AG10803 (cell line): ENCODE measurements at places on chromosomes 7 and 10.

GRCh38 chr10:67772894-67773511, 65.0 kb downstream of the DNAJC12 start:
- DNase-seq = no peak

GRCh38 chr7:134022286-134022911, 104.7 kb upstream of the LRGUK start:
- DNase-seq = no peak

DNA sequence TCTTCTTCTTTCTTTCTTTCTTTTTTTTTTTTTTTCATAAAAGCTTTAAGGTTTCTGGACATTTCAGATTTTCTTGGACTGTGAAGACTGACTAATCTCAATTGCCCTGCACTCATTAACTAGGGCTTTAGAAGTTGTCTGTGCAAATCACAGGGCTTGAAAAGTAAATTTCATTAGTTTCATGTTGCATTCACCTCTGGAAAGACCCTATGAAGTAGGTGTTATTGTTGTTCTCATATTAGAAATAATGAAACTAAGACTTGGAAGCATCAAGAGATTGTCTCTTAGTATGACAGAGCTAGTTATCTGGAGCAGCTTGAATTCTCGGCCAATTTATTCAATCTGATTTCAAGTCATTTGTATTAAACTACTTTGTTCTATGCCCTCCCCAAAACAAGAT, 28.2 kb upstream of the SEMA3D start:
- no peak for DNase-seq

GRCh38 chr7:128701062-128701785, 29.1 kb downstream of the GARIN1A start:
- no peak for DNase-seq

GRCh38 chr10:10364902-10365301, 652.8 kb upstream of the CELF2 start:
- DNase-seq = no peak

DNA sequence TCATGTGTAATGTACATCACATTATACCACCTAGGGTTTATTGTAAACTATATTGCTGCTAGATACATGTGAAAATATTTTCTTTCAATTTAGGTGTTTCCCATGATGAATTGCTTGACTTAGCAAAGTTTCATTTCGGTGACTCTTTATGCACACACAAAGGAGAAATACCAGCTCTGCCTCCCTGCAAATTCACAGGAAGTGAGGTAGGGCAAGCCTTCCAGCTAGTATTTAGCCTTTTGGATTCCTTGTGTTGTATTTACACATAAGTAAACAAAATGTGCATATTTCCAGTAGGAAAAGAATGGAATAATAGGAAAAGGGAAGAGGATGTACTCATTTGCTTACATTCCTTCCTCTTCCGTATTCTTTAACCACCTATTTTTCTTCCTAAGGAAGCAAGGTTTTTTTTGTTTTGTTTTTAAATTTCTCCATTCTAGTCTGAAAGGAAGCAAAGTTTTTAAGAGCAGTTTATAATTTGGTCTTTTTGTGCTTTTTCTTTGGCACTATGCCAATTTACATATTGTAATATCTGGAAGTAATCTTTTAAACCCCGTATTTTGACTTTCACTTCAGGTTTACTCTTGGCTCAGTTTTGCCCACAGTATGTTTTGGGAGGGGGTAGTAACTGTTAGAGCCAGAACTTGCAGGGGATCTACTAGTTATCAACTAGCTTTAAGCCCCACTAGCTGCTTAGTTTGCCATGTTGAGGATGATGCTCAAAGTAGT, 10.4 kb downstream of the PMPCB start:
- no peak for DNase-seq

DNA sequence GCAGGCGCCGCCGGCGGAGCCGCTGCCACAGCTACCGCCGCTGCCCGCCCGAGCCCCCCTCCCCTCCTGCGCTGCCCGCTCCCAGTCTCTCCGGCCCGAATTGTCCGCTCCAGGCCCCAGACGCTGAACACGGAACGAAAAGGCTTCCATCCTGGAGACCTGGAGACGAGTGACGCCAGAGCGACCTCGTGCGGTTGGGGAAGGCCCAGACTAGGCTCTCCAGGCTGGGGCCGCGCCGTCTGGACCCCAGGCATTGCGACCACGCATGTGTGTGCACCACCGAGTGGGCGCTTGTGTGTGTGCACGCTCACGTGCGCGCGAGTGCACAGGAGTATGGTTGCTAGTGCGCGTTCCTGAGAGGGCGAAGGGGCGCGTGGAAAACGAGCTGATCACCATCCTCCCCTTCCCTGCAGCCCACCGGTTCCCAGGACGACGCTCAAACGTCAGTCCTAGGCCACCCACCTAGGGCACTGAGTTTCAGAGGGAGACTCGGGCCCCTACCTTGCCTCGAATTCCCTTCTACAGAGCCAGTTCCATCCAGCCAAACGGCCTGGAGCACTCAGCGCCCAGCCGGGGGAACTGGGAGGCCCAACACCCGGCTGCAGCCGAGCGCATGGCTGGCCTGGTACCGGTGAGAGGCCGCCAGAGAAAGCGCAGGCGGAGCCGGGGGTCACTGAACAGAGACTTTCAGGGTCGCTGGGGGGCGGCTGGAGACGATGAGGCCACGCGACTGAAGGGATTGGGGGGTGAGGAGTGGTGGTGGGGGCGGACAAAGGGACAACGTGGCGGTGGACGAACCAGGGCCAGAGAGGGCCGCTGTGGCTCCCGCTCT, 11.6 kb downstream of the LBX1 start:
- DNase-seq = peak; percentile 22

GRCh38 chr7:142811154-142811737, 40.5 kb downstream of the PRSS2 start:
- DNase-seq = peak; percentile 48

DNA sequence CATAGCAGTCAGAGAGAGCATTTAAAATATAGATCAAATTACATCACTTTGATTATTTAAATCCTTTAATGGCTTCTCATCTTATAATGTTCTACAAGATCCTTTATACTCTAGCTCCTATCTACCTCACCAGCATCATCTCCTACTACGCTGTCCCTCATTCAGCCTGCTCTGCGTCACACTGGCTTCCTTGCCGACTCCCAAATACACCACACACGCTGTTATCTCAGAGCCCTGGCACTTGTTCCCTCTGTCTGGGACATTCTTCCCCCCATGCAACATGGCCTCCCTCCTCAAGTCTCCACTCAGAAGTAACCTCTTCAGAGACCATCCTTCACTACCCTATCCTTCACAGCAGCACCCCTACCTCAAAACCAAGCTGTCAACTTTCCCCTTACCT, 46.7 kb downstream of the RNLS start:
- DNase-seq = no peak

DNA sequence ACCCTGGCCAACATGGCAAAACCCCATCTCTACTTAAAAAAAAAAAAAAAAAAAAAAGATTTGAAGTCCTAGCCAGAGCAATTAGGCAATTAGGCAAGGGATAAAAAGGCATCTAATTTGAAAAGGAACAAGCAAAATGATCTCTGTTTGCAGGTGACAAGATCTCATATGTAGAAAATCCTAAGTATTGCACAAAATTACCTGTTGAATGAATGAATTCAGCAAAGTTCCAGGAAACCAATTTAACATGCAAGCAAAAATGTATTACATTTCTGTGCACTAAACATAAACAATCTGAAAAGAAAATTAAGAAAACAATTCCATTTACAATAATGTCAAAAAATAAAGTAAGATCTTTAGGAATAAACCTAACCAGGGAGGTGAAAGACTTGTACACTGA, 5.2 kb downstream of the PILRB start:
- DNase-seq = no peak

DNA sequence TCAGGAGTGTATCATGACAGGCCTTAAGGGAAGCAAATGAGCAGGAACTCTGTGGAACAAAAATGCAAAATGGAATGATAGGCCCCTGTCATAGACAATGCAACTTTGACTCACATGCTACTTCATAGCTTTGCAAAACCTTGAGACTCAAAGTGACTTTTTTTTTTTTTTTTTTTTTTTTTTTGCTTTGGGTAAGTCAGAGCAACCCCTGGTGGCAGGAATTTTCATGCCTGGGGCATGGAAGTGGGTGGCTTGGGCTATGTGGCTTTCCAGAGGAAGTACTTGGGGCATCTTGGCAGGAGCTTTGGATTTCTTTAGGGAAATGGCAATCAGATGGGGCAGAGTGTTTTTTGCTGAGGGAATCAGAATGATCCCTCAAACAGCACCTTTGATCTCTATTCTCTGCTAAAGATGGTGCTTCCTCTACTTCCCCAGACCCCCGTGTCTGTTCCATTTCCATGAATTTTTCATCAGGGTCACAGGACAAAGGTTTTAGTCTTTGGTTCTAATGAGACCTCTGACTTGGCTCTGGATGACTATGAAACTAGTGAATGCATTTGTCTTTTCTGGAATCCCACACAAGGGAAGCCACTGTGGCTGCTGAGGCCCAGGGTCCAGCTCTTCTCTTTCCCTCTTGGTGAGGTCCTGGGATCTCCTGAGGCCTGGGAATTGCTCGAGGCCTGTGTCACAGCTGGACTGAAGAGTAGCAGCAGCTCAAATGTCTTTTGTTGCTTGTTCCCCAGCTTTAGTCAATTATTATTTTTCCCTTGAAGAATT, 62.8 kb downstream of the TACC2 start:
- DNase-seq = peak; percentile 83

DNA sequence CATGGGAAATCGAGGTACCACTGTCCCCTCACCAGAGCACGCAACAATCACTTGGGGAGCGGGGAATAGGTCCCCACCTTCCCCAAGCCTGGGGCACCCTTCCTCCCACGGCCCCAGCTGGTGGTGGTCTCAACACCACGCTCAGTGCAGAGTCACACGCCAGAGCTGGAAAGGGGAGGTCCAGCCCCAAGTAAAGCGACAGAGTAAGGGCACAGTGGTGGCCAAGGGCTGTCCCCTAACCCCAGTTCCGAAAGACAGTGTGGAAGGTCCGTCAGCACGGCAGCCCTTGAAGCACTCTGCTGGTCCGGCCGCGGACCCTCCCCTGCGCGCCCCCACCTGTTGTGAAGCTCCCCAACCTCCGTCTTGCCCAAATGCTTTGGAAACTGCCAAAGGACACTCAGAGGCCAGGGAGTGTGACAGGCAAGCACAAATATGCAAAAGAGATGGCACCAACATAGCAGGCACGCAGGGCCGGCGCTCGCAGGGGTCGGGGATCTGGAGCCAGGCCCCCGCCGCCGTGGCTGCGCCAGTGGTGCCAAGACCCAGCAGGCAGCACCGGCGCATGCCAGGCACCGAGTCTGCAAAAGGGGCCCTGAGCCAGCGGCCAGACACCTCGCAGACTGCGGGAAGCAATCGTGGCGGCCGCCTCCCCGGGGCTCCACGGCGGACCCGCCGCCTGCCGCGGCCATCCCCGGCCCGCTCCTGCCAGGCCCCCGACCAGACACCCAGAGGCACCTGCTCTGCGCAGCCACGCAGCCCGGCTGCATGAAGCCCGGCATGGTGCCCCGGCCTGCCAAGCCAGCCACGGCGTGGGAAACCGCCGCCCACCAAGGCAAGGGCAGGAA, 51.6 kb upstream of the SRRM3 start:
- no peak for DNase-seq

DNA sequence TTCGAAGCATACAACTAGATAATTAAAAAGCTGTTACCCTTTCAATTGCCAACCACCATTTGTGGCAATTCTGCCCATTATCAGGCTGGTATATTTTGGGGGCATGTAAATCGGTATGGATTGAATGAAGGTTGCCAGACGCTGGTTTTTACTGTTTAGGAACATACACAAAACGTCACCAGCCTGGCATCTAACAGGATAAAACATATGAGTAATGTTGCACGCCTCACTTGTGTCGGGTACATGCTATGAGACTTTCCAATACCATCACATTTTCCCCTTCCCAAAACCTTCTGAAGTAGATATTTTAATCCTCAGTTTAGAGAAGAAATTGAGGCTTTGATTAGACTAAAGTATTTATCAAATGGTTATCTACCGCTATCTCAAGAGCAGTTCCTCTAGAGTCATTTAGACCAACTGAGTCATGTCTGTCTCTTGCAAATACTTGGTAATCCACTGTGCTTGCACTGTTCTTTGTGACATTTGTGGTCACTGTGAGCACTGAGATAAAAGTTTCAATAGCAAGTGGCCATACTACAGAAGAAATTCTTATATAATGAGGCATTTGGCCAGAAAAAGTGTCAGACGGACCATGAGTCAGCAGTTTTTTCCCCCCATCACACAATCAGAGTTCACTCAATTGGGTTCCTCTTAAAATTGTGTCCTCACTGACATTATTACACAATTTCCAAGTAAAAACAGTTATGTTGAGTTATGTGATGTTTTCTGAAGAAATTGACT, 498.7 kb downstream of the NXPH1 start:
- DNase-seq = no peak

DNA sequence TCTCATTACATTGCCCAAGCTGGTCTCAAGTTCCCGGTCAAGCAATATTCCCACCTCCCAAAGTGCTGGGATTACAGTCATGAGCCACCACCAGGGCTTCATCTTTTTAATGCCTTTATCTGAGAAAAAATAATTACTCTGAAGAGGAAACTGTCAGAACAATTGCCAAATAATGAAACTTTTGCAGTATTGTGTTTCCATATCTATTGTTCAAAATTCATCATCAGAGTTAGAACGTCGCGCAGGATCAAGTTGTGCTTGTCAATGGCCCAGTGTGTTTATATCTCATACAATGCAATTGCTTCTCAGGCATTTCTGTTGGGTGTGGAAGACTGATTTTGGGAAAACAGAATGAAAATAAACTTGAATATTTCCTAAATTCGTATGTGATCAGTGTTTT, 143.1 kb downstream of the ARID5B start:
- no peak for DNase-seq

- DNase-seq = no peak
These were observed 33.5 kb upstream of the RNF148 start for GRCh38 chr7:122736183-122736582.

- DNase-seq = no peak
These were observed 105.1 kb upstream of the TCF7L2 start for GRCh38 chr10:112844681-112845544.

GRCh38 chr7:121873289-121874194, 581 bp downstream of the PTPRZ1 start:
- DNase-seq = no peak

DNA sequence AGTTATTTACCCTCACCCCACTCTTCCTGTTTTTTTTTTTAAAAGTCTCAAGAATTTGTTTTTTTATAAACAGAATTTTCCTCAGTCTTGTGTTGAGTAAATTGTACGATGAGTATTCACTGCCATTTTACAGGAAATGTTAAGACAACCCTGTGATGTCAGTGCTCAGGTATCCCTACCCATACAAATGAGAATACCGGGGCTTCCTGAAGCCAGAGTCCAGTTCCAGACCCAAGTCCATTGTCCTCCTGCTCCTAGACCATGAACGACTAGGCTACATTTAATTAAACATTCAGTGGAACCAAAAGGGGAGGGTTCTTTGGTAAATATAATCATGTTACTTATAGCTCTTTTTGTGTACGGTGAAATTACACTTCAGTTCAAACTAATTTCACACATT, 79.2 kb downstream of the GNAI1 start:
- DNase-seq = no peak

DNA sequence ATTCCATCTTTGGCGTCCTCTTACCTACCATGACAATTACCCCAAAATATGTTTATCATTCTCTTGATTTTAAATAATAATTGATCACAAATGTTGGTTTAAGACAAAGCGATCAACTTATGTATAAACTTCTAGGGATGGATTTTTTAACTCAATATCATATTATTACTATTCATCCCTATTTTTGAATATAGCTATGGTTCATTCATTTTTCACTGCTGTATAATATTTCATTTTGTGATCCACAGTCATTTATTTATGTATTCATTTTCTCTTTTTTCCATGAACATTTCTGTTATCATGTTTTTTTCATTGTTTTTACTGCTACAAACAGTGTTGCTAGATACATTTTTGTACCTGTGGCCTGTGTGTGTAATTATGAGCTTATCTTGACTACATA, 61.3 kb upstream of the MET start:
- no peak for DNase-seq
